ENCODE measurements at places on chromosomes 16 and 17. TPM values are rescaled to one million over a fixed set of nuclear protein-coding genes. Genes with fewer than 3 reads are reported as not detected.

LDHD gene
- total RNA-seq: 0.11 TPM

MTSS2 gene
- total RNA-seq: 66.7 TPM

MOSMO gene
- 8.6 TPM for total RNA-seq

CCL16 gene
- total RNA-seq: not detected

NPIPB9 gene
- total RNA-seq: 3.9 TPM

DBF4B gene
- total RNA-seq: 2.5 TPM

SLC6A2 gene
- total RNA-seq: not detected

CYGB gene
- 1.2 TPM for total RNA-seq

SLC25A19 gene
- 0.79 TPM for total RNA-seq

FAM117A gene
- total RNA-seq: 2.7 TPM

Data from placental epithelial cell (primary cell).